ENCODE measurements at places on chromosomes 16 and 17. TPM values are rescaled to one million over a fixed set of nuclear protein-coding genes. Genes with fewer than 3 reads are reported as not detected.

The TP53TG3F gene
- not detected for total RNA-seq

GRCh38 chr17:4610656-4611055 lies 26.3 kb downstream of the SMTNL2 start:
- DNase-seq, result no peak

The SPATA22 gene
- total RNA-seq, result 0.44 TPM

The ZG16B gene
- 0.27 TPM for total RNA-seq

The MED13 gene
- 29.0 TPM for total RNA-seq

The GUCY2D gene
- total RNA-seq, result not detected

The NPIPA2 gene
- 3.6 TPM for total RNA-seq

The C16orf54 gene
- 0.63 TPM for total RNA-seq

DNA sequence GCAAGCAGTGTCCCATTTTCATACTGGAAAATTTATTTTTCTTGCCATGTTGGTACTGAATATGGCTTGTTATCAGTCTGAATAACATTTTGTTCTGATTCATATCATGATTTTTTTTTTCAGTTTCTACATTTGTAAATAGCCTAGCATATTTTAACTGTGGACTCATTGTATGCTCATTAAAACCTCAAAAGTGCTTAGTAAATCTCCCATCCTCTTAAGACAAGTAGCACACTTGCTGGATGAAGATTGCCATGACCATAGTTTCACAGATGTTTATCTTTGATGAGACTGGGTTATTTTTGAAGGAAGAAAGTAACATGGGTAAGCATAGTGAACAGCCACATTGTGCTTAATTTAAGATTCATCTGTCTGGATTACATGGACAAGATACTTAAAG lies 878 bp downstream of the KRT10 start:
- no peak for DNase-seq

Measured in left ventricle myocardium inferior (tissue), 1 donor.